ENCODE measurements at places on chromosomes 16 and 17.

GRCh38 chr17:32746698-32747097, 130.2 kb downstream of the MYO1D start:
- DNase-seq, result no peak

GRCh38 chr17:38654411-38655398, 20.1 kb downstream of the EPOP start:
- no peak for DNase-seq

DNA sequence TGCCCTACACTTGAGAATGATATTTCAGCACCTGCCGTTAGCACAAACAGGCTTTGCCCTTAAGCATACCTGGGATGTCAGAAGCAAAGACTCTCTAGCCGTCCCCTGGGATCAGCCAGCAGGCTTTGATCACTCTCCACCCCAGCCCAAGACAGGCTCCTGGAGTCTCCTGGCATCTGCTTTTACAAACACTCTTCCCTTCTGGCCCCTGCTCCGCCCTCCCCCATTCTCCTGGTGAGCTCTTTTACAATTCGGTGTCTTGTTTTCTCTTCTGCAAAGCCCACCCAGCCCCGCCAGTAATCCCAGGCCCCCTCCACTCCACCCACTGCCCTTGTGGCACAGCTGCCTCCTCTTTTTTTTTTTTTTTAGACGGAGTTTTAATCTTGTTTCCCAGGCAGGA, 50.4 kb downstream of the KATNIP start:
- DNase-seq, result no peak

GRCh38 chr17:81479175-81480071, 33.2 kb downstream of the ACTG1 start:
- DNase-seq, result no peak

DNA sequence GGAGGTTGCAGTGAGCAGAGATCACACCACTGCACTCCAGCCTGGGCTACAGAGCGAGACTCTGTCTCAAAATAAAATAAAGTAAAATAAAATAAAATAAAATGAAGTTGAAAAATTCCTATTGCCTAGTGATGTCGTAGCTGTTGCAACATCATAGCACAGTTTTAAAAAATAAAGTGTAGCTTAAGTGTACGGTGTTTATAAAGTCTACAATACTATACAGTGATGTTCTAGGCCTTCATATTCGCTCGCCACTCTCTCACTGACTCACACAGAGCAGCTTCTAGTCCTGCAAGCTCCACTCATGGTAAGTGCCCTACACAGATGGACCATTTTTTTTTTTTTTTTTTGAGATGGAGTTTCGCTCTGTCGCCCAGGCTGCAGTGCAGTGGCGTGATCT, 43.5 kb upstream of the MNT start:
- no peak for DNase-seq

DNA sequence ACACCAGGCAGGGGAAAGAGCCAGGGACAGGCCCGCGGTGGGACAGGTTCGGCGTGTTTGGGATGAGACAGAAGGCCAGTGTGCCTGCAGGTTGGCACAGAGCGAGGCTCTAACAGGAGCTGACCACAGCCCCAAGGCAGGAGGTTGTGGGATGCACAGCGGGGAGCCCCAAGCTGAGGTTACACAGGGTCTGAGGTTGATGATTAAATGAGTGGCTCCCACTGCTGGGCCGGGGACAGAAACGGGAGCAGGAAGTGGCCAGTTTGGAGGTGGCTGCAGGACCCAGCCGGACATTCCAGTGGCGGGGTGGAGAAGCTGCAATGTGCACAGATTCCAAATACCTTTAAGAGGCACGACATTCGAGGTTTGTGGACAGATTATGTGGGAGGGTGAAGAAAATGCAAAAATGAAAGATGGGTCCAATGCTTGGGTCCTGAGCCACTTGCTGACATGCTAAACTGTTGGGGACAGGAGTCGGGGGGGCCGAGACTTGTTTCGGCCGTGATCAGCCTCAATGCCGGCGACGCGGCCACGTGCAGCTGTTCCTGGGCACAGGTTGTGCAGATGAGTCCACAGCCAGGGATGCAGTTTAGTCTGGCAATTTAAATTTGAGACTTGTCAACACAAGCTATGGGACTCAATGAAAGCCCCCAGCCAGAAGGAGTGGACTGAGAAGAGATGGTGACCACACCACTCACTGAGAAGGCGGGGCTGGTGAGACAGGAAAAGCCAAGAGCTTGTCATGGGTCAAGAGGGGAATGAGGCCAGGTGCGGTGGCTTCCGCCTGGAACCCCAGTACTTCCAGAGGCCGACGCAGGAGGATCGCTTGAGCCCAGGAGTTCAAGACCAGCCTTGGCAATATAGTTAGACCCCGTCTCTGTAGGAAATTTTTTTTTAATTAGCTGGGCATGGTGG, 8.7 kb downstream of the ENPP7 start:
- DNase-seq, result no peak

GRCh38 chr16:86772671-86773353, 194.5 kb downstream of the FOXL1 start:
- no peak for DNase-seq

DNA sequence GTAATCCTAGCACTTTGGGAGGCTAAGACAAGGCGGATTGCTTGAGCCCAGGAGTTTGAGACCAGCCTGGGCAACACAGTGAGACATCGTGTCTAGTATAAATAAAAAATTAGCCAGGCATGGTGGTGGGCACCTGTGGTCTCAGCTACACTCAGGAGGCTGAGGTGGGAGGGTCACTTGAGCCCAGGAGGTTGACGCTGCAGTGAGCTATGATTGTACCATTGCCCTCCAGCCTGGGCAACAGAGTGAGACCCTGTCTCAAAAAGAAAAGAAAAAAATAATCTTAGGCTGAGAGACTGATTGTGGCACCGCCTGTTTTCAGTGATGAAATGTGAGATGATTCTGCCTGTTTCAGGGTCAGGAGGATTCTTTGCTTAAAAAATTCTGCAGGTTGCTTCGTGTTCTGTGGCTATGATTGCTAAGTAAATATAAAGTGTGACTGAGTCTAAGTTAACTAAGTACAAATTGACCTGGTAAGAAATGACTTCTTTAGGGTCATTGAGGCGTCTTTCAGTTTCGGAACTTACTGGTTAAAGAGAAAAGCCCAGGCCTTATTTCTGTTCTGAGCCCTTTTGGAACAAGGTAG, 128.3 kb downstream of the SOCS1 start:
- no peak for DNase-seq

DNA sequence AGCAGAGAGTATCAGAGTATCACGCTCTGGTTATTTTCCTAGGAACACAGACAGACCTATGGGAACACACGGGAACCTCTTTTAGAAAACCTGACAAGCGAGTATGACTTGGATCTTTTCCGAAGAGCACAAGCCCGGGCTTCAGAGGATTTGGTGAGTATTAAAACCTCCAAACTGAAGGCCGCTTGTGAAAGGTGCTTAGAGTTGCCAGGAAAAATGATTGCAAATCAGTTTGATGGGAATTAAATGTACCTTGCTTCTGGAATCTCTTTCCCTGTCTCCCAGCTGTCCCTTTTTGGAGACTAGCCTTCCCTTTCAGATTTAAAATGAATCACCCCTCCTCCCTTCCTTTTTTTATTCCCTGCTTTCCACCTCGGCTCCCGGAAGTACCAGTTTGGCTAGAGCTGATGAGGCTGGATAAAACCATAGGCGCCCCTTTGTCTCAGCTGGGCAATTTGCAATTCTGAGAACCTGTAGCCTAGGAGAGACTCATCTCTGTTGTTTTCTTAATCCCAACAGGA, 27.3 kb downstream of the KAT7 start:
- DNase-seq, result no peak

Measured in NCI-H1436 treated with DMSO at 0.1 percent for 48 hours (cell line).